ENCODE measurements at places on chromosomes 5 and 9.

GRCh38 chr9:115276621-115277020, 158.7 kb upstream of the TNC start:
- no peak for DNase-seq

- no peak for DNase-seq
These were observed 394.5 kb upstream of the EDIL3 start for GRCh38 chr5:84779186-84779585.

GRCh38 chr9:128684325-128685199, 4.5 kb upstream of the SET start:
- DNase-seq: peak; percentile 78

DNA sequence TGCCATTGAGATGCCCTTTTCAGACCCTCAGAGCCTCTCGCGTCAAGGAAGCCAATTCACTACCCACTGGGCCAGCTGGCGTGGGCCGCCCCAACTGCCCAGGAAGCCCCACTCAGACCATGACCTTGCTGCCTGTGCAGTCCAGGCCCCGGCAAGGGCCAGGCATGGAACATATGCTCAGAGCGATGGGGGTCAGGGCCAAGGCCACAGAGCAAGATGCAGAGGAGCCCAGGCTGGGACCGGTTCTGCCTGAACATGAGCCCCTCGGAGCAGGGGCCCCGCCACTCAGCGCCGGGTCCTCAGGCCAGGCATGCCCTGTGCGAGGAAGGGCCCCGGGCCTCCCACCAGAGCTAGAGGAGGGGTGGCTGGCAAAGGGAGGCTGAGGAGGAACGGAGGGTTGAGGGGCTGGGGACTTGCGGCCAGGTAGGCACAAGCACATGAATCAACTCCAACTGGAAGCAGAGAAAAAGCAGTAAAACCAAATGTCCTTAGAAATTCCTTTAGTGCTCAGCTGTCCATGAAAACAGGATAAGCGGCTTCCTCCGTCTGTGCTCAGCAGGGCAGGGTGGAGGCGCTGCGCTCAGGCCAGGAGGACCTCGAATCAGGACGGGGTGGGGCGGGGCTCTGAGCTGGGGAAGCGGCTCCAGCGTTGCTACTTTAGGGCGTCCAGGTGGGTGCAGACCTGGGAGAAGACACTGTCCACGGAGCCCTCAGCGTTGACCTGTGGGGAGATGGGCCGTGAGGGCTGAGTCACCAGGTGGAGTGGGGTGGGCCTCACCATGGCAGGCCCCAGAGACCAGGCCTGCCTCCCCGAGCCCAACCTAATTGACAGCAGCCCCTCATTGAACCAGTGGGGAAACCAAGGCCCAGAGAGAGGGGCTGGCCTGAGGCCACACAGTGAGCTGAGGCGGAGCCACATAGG, 9.9 kb downstream of the AK1 start:
- no peak for DNase-seq

- no peak for DNase-seq
These were observed 2.0 kb downstream of the PPP3R2 start for GRCh38 chr9:101592788-101593187.

DNA sequence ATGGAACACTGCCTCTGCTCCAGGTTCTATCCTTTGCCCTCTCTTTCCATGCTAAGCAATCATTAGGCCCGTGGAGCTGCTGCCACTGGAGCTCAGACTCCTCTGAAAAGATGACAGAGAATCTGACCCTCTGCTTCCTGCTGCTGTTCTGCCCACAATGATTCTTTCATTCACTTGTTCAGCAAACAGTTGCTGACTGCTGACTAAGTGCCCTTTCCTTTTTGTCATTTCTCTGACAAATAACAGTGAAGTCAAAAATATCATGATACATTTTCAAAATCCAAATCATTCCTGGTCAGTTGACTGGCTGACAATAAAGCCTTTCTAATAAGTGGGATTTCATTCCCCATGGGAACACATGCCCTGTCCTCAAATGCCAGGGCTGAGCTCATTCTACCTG, 110.1 kb downstream of the SIL1 start:
- no peak for DNase-seq

- no peak for DNase-seq
These were observed 130.5 kb downstream of the SCAMP1 start for GRCh38 chr5:78490709-78491485.

GRCh38 chr5:113203916-113204315, 227.3 kb downstream of the DCP2 start:
- no peak for DNase-seq

DNA sequence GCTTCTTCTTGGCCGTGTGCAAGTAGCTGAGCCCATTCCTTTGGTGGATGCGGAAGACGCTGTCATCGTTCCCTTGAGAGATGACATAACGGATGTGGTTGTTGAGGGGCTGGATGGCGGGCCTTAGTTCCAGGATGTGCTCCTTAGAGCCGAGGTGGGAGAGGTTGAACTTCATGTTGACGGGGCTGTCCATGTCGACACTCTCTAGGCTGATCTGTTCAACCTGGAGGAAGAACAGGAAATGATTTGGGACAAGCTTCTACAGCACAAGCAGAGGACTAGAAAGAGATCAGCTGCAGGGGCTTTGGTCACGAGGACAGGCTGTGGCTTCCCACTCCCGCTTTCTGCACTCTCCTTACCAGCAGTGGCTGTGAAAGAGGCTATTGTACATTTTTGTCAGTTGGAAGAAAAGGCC, 176.0 kb downstream of the SLC12A2 start:
- no peak for DNase-seq

GRCh38 chr5:142013734-142014521, 1.1 kb upstream of the GNPDA1 start:
- DNase-seq: no peak

GRCh38 chr5:150633429-150633828, 7.0 kb upstream of the SYNPO start:
- no peak for DNase-seq

GRCh38 chr5:2909035-2909434, 157.6 kb upstream of the IRX2 start:
- no peak for DNase-seq

- no peak for DNase-seq
These were observed 42.2 kb upstream of the RNU6ATAC start for GRCh38 chr9:134206311-134207300.

- DNase-seq: no peak
These were observed 5.8 kb upstream of the FSTL4 start for GRCh38 chr5:133618141-133618540.

DNA sequence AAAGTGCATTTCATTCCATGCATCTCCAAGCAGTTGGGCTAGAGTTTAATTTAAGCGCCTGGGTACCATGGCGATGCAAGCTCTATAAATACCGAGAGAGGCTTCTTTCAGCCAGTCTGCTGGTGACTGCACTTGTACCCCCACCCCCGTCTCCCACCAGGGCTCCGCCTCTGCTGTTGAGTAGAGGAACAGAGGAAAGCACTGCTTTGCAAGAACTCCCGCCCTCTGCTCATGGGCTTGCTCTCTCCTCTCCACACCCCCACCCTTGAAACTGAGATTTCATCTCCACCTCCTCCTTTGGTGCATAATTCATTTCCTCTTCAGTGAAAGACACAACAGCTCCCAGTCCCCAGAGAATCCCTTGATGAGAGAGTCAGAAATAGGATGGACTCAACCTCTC, 5.1 kb upstream of the WWC1 start:
- DNase-seq: peak; percentile 8

- DNase-seq: no peak
These were observed 512.9 kb upstream of the PTGER4 start for GRCh38 chr5:40166802-40167201.

GRCh38 chr5:133360693-133361472, 251.5 kb downstream of the FSTL4 start:
- DNase-seq: no peak

GRCh38 chr5:17912794-17913193, 278.5 kb downstream of the TAF11L14 start:
- DNase-seq: no peak

- no peak for DNase-seq
These were observed 196.5 kb upstream of the EFNA5 start for GRCh38 chr5:107867266-107867665.

DNA sequence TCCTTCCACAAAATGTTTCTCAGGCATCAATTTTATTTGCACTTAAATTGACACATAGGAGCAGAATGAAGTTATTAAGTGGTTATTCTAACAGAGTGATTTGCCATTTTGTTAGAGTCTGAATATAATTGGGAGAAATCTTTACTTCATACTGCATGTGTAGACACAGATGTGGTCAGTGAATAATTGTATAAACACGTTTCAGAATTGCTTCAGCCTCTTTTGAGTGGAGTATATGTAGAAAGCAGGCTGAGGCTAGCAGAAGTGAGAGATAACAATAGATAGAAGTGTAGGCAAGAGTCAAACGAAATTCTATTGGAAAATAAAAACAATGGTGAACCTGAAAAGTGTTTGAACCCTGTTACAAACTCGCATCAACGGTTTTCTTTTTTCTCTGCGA, 270.7 kb downstream of the TMEM167A start:
- no peak for DNase-seq

DNA sequence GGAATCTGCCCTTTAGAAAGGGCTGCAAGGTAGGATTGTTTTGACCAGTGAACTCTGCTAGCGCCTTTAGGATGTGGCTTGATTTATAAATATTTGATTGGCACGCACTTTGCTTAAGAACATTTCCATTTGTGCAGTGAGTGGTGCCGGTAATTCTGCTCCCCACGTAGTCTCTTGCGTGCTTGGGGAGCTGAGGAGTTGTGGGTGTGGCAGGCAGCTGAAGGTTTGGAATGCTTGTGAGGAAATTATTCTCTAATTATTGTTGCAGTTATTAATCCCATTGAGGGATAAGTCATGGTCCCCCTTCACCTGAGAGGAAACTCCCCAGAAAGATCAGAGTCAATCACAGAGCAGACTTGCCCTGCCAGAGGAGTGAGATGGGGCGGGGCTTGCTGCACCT, 76.7 kb downstream of the FGF1 start:
- DNase-seq: no peak

GRCh38 chr9:120917929-120918762, 8.4 kb downstream of the TRAF1 start:
- DNase-seq: no peak

GRCh38 chr9:126664900-126665643, 51.3 kb downstream of the LMX1B start:
- no peak for DNase-seq

DNA sequence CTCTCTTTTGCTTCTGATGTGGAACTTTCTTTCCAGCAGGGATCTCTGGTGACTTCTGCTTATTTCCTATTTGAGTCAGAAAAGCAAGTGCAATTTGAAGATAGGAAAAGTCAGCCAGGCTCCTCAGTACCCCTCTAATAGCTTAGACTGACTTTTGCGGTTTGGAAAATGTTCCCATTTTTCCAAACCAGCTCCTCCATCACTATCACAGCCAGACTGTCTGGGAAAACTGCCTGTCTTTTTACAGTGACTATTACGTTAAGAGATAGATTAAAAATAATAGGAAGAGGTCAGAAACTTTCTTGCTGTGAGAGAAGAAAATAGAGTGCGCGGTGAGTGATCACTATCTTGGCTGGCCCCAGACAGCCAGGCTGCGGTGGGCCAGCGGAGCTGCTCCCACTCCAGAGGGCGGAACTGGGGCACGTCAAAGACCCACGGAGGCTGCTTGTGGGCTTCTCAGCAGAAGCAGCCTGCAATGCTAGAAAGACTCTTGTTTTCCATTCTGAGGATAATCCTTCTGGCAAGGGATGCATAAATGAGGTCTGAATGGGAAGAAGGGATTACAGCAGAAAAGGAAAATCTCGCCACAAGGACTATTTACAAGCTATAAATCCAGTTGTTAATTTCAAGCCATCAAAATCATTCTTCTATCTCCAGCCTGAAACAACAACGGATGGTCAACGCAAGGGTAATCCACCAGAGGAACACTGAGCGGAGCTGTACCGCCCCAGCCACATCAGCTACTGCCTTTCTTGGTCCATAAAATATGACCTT, 151.0 kb upstream of the MSX2 start:
- DNase-seq: no peak

Data from DMS153 (cell line).